ENCODE measurements at places on chromosomes 7 and 10.

DNA sequence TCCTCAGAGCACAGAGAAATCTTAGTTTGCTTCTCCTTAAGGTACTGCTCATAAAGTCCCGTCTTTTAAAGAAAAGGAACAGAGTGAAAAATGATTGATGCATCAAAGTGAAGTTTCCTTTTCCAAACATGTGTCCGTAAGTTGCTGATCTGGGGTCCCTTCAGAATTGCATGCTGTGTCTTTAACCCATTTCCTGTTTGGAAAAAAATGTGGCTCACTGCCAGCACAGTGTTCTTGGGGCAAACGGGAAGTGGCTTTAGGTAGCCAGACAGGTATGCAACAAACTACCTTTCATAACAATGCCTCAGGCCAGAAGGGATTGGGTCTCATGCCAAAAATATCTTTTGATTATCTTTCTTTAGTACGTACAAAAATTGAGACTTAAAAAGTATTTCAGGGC is 50.9 kb downstream of the TFAM start:
- DNase-seq, result no peak

GRCh38 chr7:139829775-139830117 is 682 bp downstream of the TBXAS1 start:
- DNase-seq, result no peak

DNA sequence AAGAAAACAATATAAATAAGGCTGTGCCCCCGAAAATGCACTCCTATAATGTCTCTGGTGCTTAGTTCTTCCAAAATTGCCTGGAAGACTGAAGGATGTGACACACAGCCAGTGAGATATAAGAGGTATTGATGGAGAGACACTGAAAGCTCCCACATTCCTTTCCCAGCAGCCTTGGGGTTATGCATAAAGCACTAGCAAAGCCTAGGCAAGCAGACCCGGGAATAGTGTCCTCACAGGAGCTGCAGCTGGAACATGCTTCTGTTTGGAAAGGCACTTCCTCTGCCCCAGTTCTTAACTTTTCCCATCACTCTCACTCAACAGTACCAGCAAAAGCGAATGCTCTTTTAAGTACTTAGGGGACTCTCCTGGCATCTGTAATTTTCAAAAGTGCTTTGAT is 178.0 kb downstream of the AMPH start:
- DNase-seq, result no peak

- DNase-seq, result no peak
Measured at GRCh38 chr10:117968354-117969182, 78.2 kb downstream of the RAB11FIP2 start.

- DNase-seq, result no peak
Measured at GRCh38 chr10:90222939-90223338, 521.5 kb downstream of the KIF20B start.

GRCh38 chr10:125377368-125377767 is 217.0 kb upstream of the CTBP2 start:
- DNase-seq, result no peak

GRCh38 chr10:38032886-38033285 is 22.4 kb downstream of the ZNF33A start:
- no peak for DNase-seq

- DNase-seq, result no peak
Measured at GRCh38 chr10:69492091-69492745, 41.0 kb downstream of the TSPAN15 start.

GRCh38 chr7:136163340-136163801 is 186.2 kb upstream of the MTPN start:
- DNase-seq, result no peak

DNA sequence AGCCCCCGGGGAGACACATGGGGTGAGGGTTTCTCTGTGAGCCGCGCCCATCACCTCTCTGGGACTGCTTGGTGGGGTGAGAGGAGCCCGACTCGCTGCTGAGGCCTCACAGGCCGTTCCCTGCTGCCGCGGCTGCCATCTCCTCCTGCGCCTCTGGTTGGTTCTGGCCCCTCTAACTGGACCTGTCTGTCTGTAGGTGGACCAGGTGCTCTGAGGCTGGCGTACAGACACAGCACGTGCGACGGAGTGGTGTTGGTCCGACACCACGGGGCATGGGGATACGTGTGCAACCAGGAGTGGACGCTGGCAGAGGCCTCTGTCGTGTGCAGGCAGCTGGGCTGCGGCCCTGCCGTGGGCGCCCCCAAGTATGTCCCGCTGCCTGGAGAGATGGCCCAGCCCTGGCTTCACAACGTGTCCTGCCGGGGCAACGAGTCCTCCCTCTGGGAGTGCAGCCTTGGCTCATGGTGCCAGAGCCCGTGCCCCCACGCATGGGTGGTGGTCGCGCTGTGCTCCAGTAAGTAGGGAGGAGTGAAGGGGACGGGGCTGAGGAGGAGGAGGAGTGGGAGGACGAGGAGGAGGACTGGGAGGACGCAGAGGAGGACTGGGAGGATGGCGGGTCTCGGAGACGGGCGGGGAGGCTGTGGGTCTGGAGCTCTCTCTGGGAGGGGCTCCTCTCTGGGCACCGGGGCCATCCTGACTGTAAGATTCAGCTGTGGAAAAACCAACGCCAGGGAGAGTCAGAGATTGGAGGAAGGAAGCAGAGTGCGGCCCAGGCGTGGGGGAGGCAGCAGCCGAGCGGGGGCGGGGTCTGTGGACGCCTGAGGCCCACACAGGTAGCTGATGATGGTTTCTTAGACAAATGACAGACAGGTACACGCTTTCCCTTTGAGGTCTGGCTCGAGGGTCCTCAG is 2.6 kb downstream of the SCART1 start:
- DNase-seq, result no peak

GRCh38 chr7:91201442-91202113 is 62.7 kb upstream of the FZD1 start:
- DNase-seq, result no peak

GRCh38 chr10:17375936-17376584 is 78.3 kb downstream of the ST8SIA6 start:
- peak; percentile 19 for DNase-seq

DNA sequence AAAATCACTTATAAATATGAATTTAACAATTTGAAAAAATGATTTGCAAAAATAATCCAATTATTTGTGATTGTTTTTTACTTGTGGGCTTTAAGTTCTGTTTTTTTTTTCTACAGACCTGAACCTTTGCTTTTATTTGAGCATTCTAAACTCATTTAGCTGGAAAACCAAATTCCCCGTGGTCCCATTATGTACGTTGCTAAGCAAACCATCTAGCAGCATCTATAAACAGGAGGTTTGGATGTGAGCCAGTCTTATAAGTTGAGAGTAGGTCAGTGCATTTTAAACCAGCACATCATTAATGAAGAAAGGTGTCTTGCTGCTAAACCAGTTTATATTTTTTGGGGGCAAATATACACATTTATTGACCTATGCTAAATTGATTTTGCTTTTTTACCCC is 77.3 kb downstream of the LRRN3 start:
- no peak for DNase-seq

DNA sequence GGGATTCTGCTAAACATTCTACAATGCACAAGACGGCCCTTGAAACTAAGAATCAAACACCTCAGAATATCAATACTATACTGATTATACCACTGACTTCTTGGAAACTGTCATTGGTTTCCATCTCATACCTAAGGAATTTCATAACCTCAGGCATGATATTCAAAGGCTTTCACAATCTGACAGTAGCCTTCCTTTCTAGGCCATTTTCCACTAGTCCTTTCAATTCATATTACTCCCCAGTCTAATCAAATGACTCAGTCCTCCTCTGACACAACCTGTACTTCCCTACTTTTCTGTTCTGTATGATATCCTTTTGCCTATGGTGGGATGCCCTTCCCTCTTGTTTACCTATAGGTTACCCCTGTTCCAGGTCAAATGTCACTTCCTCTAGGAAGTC is 48.3 kb downstream of the CSTF2T start:
- DNase-seq, result no peak

- no peak for DNase-seq
Measured at GRCh38 chr7:106812027-106812643, 52.9 kb upstream of the PIK3CG start.

DNA sequence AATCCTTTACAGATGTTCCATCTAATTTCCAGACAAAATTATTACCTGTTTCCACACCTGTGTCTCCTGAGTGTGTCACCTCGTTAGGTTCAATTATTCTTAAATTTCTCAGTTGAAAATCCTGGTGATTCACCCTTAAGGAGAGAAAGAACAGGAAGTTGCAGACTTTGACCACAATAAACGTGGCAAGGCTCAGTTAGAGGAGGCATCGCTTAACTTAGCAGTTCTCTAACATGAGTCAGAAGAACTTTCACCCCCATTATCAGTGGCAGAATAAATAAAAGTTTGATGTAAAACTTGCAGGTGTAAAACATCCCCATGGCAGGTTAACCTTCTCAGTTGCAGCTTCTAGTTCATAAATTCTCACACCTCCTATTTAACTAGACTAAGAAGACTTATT is 8.3 kb downstream of the XPNPEP1 start:
- no peak for DNase-seq

DNA sequence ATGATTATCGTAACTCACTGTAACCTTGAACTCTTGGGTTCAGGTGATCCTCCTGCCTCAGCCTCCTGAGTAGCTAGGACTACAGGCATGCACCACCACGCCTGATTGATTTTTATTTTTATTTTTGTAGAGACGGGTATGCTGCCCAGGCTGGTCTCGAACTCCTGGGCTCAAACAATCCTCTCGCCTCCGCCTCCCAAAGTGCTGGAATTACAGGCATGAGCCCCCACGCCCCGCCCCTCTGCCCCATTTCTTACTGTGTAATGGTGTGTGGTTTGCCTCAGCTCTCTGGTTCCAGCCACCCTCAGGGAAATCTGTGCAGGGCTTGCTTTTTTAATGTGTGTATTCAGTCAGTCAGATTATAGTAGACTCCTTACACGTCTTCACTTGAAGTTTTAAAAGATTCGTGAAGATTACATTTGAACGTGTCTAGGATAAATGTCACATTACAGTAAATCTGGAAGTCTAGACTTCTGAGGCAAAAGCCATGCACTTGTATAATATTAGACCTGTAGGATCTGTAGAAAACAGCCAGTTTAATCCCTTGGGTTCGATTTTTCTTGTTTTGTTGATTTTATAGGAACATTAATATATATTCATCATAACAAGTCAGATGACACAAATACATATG is 276.2 kb downstream of the CAMK1D start:
- no peak for DNase-seq

GRCh38 chr10:77111611-77112550 is 525.7 kb downstream of the KCNMA1 start:
- DNase-seq, result no peak
